ENCODE measurements at places on chromosomes 4 and X.
A peak's percentile ranks its signal among the peaks of the same experiment; 100 is the strongest.

- DNase-seq = no peak
These were observed 5.9 kb downstream of the RTL3 start for GRCh38 chrX:78653118-78653822.

DNA sequence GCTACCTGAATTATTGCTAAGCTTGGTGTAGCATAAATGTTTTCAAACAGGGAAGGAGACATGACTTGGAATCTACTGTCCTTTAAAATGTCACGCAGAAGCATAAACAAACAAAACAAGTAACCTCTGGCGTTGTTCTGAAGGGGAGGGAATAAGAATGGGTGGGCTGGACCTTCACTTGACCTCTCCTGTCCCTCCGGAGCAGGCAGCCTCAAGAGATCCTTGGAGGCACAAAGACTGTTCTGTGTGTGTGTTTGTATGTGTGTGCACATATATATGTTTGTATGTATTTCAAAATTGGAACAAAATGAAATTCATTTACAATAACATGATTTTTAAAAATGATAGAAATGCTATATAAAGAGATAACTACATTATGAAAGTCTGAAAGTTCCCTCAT, 91.3 kb upstream of the DCLK2 start:
- no peak for DNase-seq

DNA sequence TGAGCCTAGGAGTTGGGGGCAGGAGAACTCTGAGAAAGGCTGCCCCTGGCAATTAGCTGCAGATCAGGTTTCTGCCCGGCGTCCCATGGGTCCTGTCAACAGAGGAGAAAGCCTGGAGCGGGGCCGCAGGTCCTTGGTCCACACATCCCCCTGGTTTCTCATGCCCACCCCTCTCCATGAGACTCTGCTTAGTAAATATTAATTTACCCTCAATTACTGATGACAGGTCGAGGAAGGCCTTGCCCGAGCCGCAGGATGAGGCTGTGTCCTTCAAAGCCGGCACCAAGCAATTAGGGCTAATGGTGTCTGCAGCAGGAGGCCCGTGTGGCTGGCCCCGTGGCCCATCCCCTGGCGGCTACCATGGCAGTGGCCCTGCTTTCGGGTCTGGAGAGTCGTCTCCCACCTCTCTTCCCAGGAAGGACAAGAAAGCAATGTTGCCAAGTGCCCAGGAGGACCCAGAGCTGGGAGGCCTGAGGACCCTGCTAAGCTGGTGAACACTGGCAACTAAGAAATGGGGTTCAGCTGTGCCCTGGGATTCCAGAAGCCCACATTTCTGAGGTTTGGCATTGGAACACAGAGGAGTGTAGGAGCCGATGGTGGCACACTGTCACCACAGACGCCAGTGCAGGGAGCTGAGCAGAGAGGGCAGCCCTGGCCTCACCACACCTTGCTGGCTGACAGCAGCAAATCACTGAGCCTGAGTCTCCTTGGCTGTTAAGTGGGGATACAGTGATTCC, 114.6 kb downstream of the CPZ start:
- DNase-seq = no peak

GRCh38 chr4:79842162-79842561, 230.9 kb downstream of the ANTXR2 start:
- no peak for DNase-seq

DNA sequence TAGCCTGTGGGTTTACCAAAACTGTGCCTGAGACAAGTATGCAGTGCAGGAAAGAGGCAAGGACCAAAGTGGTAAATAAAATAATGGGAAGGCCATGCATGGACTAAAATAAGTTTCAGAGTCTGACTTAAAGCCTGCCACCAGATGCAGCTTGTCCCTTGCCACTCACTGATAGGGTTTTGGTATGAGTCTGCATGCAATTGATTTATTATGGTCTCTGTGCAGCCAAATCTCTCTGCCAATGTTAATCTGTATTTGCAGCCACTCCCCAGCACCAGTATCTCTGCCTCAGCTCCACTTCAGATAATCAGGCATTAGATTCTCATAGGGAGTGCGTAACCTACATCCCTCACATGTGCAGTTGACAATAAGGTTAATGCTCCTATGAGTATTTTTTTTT, 5.5 kb upstream of the FGF2 start:
- no peak for DNase-seq

DNA sequence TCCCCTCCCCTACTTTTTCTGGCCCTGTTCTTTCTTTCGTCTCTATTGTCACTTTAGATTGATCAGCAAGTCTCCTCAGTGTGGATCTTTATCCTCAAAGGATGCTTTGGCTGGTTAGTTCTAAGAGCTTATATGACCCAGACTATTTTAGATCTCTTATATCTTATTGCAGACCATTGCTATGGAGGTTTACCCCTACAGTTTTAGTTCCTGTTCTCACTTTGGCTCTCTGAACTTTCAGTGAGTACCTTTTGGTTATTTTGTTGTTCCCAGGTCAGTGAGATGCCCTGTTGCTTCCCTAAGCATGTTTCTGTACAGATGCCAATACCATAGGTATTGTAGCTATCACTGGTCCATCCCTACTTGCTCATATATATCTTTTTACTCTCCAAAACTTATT, 24.0 kb upstream of the MED14 start:
- DNase-seq = no peak

- DNase-seq = no peak
These were observed 64.9 kb downstream of the POLR2B start for GRCh38 chr4:57043347-57044251.

DNA sequence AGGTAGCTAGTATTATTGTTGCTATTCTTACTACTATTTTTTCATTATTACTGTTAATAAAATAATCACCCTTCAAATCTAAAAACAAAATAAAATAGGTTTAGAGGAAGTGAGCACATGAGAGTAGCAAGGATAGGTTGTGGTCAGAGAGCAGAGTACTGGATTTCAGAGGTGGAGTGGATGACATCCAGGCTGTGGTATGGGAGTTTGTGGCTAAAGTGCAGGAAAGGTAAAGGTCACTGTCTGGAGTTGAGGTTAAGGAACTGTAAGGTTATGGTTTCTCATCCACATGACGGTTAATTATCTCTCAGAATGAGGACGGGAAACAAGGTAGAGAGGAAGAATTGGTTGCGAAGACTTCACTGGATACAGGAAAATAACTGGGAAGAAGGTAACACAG, 27.7 kb downstream of the STEEP1 start:
- DNase-seq = no peak

DNA sequence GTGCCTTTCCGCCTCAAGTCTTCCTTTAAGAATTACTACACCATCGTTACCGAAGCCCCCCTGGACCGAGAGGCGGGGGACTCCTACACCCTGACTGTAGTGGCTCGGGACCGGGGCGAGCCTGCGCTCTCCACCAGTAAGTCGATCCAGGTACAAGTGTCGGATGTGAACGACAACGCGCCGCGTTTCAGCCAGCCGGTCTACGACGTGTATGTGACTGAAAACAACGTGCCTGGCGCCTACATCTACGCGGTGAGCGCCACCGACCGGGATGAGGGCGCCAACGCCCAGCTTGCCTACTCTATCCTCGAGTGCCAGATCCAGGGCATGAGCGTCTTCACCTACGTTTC, 2.2 kb downstream of the PCDH10 start:
- DNase-seq = no peak

GRCh38 chrX:9482408-9482807, 17.6 kb downstream of the TBL1X start:
- DNase-seq = no peak

DNA sequence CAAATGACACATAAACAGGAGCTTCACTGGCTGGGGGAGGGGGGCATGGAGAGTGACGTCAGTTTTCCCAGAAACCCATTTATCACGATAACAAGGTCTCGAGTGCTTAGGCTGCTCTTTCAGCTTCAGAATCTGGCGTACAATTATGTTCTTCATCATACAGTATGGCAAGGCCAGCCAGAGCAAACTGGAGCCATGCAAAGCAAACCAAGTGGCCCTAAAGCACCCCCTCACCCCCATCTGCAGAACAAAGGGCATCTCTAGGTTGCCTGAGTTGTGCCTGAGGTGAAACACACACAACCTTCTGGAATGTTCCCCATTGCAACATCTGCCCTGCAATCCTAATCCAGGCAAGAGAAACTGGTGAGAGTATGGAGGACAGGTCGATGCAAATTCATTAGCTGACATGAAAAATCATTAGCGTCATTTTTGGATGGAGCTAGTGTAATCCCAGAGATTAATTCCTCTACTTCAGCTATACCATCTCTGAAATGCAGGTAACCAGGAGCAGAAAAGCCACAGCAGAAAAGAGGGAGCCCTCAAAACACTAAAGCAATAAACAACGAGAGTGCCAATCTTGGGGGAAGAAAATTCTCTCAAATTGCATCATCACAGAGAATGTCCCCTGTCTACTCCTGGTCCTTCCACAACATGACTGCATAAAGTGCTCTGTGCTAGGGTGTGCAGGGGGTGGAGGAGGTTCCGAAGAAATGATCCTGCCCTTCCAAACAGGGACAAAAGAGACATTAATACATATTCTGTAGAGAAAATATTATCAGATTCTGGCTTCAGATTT, 1.8 kb downstream of the SEPTIN6 start:
- DNase-seq = peak; percentile 21

GRCh38 chr4:183950536-183950935, 45.4 kb downstream of the STOX2 start:
- DNase-seq = no peak

- no peak for DNase-seq
These were observed 38.5 kb upstream of the GPC3 start for GRCh38 chrX:134023851-134024281.

DNA sequence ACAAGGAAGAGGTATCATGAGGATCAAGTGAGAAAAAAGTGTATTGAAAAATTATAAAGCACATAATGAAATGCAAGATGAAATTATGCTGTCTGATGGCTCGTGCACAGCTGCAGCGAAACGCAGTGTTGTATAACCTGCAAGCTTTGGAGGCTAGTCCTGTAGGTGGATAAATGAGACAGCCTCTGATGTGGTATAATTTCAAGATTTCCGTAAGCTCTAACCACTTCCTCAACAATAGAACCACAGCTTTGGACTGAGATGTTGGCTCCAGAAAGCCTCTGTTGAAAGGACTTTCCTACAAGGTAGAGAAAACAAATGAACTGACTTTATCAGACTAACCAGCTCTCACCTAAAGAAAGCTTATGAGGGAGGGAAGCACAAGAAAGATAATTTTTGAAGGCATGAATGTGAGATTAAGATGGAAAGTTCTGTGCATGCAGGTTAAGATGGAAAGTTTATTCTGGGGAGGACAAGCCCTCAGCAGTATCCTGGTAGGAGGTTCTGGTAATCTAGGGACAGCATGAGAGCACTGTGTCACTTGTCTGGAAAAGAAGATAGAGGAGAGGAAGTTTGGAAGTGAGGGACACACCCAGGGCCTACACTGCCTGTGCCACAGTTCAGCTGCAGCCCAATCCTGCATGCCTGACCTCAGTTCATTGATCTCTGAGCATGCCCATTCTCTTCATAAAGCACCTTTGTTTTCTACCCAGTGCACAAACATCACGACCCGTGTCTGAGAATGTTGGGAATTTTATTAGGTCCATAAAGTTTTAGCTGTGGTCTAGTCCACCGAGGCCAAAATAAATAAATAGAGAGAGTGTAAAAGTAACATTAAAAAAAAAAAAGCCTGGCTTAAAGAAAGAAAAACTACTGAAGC, 161.5 kb upstream of the SFRP2 start:
- no peak for DNase-seq

- DNase-seq = no peak
These were observed 32.2 kb downstream of the XG start for GRCh38 chrX:2784026-2784425.

- DNase-seq = no peak
These were observed at the start of gene SHROOM4 for GRCh38 chrX:50813843-50814661. Gene SHROOM4 (minus strand): TSS chrX:50814194. CDS start chrX:50814018, 176 bp downstream.

DNA sequence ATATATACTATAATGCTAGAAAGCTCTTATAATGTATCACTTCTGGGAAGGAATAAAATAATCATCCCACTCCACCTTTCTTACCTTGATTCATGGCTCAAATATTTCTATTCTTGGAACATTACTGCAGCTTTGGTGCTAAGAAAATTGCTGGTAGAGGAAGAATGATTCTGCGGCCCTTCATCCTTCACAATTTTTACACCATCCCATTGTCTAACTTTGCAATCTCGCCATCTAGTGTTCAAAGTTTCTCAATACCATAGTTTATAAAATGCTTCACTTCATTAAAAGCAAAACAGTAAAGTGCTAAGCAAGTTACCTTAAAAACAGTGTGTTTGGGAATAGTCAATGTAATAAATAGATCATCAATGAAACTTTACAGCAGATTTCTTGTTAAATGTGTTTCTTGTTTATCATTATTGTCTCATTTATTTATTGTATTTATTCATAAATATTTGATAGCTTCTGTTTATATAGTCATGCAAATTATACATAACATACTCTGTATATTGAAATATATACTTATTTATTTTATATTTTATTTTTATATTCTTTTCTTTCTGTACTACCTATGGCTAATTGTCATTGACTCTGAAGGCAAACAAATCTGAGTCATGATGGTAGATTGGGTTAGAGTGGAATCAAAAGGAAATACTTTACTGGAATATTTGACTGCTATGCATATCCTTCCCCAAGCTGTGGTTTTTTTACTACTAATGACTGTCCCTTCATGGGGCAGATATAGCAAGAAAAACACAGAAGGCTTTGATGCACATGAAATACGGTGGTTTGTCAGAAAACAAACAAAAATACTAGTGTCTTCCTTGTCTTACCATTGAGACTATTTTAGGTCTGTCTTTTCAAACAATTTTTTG, 390.7 kb downstream of the MAPK10 start:
- DNase-seq = no peak

DNA sequence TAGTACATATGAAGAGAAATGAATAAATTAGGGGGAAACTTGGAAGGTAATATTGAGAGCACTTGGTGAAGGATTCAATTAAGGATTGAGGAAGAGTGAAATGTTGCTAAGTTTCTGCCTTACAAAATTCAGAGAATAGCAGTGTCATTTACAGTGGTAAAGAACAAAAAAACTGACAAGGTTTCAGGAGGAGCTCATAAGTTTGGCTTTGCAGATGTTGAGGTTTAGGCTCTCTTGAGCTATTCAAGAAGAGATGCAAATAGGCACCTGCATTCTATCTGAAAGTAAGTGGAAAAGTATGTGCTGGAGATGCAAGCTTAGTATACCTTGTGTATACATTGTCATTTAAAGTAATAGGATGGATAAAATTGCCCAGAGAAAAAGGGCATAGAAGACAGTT, 22.3 kb upstream of the EMCN start:
- no peak for DNase-seq

DNA sequence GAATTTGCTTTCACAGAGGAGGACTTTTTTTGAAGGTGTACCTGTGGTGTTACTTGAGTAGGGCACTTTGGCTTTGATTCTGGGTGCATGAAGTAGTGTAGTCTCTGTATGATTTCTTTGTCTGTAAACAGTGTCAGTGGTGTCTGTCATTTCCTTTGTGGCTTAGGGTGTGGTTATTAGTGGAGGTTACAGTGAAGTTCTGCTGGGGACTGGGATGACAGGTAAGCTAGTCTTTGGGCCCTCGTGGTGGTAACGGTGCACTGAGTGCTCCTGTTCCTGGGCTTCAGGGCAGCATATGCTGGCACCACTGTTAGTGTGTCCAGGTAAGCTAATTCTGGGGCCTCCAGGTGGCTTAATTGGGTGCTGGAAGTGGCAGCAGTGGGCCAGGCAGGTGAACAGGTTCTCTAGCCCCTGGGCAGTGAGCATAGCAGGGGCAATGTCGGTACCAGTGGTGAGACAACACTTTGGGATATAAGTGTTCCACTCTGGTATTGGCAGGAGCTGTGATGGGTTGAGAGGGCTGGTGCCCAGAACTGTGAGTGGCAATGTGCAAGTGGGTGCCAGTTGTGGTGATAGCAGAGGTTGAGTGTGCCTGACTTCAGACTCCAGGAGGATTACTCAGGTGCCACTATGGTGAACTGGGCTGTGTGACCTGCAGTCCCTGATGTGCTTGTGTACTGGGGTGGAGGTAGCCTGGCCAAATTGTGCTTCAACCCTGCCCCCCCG, 26.0 kb upstream of the VSIG1 start:
- peak; percentile 81 for DNase-seq

- no peak for DNase-seq
These were observed 7.3 kb upstream of the CLDN2 start for GRCh38 chrX:106912864-106913263.

Data from naive thymus-derived CD8-positive, alpha-beta T cell (primary cell).